ENCODE measurements at places on chromosomes 6 and 20.
A peak's percentile ranks its signal among the peaks of the same experiment; 100 is the strongest.

DNA sequence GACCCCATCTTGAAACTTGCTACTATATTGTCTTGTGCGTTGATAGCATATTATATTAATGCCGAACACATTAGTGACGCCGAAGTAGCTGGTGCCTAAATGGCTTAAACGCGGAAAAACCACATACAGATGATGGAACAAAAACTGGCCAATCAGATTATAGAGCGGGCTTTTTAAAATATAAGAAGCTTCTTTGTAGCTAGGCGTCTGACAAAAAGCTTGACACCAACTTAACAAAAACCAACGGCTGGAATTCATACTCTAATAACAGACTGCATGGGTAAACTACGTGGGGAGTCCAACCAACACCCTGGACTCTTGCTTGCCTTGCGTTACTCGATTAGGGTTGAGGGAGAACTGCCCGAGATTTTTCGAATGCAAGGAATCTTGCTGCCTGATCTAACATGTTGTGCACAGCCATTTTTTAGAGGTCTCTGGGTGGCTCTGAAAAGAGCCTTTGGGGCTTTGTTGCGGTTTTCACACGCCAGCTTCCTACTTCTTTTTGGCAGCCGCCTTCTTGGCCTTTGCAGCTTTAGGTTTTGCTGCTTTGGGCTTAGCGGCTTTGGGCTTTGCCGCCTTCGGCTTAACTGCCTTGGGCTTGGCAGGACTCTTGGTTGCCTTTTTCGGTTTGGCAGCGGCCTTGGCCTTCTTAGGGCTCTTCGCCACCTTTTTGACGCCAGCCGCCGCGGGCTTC lies 45.7 kb downstream of the OR2B2 start:
- DNase-seq = peak; percentile 71

DNA sequence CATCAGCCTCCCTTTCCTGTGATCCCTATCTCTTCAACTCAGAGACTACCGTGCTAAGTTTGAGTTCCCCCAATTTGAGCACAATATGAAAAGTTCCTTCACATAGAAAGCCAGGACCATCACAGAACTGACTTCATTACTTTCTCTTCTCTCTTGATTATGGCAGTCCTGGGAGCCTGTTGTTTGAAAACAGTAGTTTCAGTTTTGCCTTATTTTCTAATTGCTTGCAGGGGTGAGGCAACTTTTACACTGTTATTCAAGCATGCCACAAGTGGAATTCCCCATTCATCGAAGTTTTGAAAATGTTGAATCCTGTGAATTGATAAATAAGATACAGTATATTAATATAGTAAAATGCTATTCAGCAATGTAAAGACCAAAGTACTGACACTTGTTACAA lies 569.7 kb upstream of the MARCKS start:
- no peak for DNase-seq

GRCh38 chr20:61382194-61382593 lies 130.1 kb downstream of the CDH4 start:
- DNase-seq = no peak

DNA sequence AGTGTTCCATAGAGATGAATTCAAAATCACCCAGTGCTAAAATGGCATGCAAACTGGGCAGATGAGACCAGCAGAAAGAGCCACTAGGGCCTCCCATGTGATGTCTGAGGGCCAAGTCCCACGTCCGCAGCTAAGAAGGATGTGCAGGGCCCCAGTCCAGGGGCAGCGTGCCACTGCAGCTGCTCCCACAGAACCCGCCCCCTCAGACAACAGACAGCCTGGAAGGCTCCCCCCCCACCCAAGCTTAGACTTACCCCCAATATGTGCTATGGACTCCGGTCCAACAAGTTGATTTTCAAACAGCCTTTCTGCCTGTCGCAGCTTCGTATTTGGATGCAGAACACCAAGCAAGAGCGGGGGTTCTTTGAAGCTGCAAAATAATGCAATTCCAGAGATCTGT lies 14.0 kb downstream of the APMAP start:
- DNase-seq = no peak

DNA sequence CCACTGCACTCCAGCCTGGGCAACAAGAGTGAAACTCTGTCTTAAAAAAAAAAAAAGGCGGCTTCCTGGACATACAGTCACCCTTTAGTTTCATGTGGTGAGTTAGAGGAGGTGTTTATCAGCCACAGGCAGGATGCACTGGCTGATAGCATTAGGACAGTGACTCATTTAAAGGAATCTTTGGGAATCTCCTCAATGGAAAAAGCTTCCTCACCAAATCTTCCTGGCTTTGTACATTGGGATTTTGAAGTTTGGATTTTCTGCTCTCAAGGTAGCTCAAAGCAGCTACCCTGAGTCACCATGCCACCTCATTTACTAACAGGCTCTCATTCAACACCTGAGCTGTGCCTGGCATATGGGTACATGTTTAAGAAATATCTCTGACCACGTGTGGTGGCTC lies 20.2 kb downstream of the PRPH2 start:
- no peak for DNase-seq

DNA sequence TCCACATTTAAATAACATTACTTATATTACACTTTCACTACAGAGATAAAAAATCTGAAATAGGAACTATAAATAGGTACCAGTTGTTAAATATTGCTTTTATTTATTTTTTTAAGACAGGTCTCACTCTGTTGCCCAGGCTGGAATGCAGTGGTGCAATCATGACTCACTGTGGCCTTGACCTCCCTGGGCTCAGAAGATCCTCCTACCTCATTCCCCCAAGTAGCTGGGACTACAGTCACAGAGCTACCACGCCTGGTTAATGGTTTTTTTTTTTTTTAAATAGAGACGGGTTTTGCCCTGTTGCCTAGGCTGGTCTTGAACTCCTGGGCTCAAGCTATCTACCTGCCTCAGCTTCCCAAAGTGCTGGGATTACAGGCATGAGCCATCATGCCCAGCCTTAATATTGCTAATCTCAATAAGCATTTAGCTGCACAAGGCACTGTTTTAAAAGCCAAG lies 17.3 kb downstream of the EEF1E1 start:
- no peak for DNase-seq

- no peak for DNase-seq
Measured at GRCh38 chr6:160583794-160584193, 80.3 kb downstream of the LPA start.

DNA sequence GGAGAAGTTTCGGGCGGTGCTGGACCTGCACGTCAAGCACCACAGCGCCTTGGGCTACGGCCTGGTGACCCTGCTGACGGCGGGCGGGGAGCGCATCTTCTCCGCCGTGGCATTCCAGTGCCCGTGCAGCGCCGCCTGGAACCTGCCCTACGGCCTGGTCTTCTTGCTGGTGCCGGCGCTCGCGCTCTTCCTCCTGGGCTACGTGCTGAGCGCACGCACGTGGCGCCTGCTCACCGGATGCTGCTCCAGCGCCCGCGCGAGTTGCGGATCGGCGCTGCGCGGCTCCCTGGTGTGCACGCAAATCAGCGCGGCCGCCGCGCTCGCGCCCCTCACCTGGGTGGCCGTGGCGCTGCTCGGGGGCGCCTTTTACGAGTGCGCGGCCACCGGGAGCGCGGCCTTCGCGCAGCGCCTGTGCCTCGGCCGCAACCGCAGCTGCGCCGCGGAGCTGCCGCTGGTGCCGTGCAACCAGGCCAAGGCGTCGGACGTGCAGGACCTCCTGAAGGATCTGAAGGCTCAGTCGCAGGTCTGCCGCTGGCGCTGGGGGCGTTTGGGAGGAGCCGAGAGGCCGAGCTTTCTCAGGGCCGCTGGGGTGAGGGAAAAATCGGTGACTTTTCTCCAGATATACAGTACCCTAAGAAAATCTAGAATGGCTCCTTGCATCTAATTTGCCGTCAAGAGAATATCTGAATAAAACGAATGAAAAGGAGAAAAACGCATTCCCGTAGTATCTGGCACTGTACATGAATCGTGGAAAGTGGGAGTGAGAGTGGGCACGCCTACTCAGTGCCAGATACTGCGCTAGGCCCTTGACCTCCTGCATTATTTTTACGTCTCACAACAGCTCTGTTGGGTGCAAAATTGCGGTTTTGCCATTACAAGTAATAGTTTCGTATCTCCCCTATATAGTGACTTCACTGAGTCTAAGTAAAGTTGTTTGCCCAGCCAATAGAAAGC lies 1.0 kb downstream of the CALHM6 start:
- peak; percentile 63 for DNase-seq

GRCh38 chr6:1385129-1386037 lies 4.0 kb upstream of the FOXF2 start:
- no peak for DNase-seq

DNA sequence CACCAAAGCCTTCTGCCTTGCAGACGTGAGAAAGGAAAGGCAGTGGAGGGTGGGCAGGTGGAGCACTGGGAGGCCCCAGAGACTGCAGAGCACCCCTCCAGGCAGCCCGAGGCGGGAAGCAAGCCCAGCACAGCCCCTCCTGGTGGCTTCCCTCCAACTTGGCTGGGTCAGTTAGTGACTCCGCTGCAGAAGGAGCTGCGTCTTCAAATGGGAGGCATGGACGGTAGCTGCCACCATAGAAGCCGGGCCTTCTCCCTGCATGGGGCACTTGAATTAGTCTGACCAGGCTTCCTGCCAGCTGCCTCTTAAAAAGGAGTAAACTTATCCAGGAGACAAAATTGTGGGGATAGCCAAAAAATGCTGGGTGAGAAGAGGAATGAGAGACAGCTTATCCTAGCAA lies 88.0 kb upstream of the RPS6KA2 start:
- DNase-seq = no peak

GRCh38 chr6:31762878-31763618 lies 592 bp downstream of the SAPCD1 start:
- DNase-seq = no peak

DNA sequence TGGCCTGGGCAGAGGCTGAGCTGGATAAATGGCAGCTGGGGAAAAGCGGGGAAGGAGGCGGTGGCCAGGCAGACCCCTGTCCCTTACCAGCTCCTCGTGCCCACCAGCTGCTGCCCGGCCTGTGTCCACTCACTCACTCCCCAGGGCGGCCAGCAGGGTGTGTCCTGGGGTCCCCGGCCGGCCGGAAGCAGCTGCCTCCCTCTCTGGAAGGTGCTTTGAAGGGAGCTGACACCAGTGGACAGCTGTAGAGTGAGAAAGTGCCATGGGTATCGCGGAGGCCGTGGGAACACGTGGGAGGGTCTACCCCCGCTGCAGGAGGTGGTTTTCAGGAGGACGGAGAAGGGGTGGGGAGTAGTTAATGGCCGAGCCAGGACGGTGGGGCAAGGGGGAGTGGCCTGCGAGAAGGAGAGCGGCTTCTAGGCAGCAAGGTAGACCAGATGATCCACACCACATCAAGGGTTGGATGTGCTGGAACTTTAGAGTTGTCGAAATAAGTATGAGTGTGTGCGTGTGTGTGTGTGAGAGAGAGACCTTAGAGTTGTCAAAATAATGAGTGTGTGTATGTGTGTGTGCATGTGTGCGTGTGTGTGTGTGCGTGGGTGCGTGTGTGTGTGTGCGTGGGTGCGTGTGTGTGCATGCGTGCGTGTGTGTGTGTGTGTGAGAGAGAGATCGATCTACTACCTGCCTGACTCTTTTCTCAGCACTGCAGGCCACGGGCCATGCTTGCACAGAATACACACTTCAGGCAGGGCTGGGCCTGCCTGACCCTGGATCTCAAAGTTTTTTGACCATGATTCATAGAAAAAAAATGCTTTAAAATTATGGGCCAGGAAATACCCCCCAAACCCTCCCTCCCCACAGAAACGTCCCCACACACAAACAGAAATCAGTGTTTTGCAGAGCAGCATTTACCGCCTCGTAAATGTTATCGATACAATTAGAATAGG lies 43.9 kb downstream of the CDH4 start:
- DNase-seq = no peak

DNA sequence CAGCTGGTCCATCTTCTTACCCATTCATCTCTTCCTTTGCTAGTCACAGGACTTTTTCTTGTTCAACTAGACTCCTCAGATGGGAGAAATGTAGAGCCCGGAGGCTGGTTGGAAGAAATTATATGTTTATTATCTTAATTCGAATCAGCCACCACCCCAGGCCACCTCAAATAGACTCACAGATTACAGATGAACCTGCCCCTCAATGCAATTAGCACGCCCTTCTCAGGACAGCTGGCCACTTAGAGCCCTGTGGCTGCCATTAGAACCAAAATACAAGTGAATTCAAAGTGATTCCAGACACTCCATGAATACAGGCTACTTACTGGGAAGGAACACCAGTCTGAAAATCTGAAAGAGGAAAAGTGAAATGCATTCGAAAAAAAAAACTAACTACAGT lies 176.4 kb downstream of the MAFB start:
- DNase-seq = no peak

DNA sequence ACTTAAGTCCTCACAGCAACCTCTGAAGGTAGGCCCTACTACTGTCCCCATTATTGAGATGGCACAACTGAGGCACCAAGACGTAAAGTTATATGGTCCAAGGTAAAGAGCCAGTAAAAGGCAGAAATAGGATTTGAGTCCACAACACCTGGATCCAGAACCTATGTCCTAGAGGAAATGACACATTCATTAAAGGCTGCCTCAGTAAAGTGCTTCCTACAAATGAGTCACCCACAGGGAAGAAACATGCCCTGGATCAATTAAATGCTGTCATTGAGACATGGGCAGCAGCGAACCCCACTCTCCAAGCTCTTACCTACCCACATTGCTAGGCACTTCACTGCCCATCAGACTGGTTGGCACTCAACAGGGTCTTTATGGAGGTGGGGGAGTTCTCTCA lies 600.9 kb downstream of the PTPRT start:
- no peak for DNase-seq
